ENCODE measurements at places on chromosomes 5 and 9.

DNA sequence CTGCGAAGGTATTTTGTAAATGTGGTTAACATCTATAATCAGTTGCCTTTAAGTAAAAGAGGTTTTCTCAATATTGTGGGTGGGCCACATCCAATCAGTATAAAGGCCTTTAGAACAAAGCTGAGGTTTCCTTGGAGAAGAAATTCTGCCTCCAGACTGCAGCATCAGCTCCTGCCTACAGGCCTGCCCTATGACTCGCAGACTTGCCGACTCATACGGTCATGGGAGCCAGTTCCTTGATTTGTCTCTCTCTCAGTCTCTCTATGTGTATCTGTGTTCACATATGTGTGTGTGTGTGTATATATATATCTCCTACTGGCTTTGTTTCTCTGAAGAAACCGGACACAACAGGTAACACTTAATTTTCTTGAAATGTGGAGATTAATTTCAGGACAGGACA is 45.3 kb downstream of the SLC36A1 start:
- no peak overlapping the region for H3K4me3 ChIP-seq
- no peaks in the 10 kb centered on the region for H3K4me1 ChIP-seq
- DNase-seq = peak; percentile 8
- no peaks in the 10 kb centered on the region for H3K36me3 ChIP-seq
- H3K27ac ChIP-seq = no peak overlapping the region

GRCh38 chr5:131532031-131532640 is 102.9 kb downstream of the RAPGEF6 start:
- peaks cover 88% of the 10 kb centered on the region for H3K4me1 ChIP-seq
- H3K4me3 ChIP-seq = peak overlapping the region; percentile 97
- no peak for DNase-seq
- no peaks in the 10 kb centered on the region for H3K27me3 ChIP-seq

DNA sequence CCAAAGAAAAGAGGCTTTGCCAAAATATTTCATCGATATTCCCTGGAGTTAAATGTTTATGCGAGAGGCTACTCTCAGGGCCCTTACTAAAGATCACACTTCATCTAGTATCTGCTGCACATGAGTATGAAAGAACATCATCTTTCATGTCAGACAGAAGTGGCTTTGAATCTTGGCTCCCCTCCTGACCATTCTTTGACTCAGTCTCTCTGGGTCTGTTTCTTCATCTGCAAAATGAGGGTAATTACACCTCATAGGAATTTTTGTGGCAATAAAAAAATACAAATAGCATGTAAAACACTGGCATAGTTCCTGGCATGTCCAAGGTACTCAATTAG is 58.1 kb downstream of the SLIT3 start:
- no peak for DNase-seq
- no peak overlapping the region for H3K4me3 ChIP-seq
- H3K27me3 ChIP-seq = peaks cover 19% of the 10 kb centered on the region

DNA sequence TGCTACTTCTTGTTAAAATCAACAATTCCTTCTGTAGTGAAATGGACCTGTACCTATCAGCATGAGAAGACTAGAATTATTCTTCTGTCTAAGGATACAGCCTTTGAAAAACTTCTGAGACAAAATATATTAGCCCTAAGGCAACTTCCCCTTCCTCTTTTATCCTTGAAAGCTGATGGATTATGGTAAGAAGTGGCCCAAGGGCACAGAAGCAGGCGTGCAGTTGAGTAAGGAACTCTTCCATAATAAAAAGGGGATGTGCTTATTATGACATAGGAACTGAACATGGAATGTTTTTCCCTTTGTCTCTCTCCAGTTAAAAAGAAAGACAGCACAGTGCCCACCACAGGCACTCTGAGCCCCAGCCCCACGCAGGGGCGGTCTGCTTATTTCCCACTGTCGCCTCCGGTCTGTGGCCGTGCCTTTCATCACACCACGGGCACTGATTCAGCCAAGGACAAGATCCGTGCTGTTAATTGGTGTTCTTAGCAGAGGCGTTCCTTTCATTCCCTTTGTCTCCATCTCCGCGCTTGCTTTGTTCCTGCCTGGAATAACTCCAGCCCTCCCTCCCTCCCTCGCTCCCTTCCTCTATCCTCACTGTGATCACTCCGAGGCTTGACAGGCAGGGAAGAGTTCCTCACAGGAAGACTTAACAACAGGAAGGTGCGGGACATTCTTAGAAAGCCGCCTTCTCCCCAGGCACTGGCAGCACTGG is 135.9 kb upstream of the OTULINL start:
- H3K4me3 ChIP-seq = no peak overlapping the region
- no peak for DNase-seq
- H3K36me3 ChIP-seq = no peaks in the 10 kb centered on the region
- no peak overlapping the region for H3K27ac ChIP-seq
- H3K4me1 ChIP-seq = peaks cover 18% of the 10 kb centered on the region

DNA sequence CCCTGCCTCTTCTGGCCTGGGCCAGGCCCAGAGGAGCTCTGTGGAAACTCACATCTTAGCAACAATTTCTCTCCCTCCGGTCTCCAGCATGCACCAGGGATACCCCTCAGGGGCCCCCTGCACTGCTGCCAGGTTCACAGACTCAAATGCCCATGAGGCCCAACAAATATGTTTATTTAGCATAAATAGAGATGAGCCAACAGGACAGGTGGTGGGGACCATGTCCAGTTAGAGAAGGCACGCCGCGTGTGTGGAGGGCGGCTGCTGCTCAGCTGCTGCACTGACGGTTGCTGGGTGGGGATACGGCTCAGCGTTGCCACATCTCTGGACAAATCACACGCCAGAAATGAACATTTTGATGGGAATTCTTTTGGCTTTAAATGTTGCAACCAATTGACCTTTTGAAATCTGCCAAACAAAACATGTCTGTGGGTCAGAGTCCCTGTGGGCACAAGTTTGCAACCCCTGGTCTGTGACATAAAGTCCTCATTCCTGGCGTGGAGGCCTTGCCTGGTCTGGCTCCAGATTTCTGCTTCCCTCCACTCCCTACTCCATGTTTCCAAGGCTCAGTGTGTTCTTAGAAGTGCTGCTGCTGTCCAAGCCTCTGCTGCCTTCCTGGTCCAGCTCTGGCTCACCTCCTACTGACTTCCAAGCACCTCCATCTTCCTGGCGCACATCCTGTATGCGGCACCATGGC is 88.9 kb downstream of the AMBP start:
- DNase-seq = no peak
- H3K4me1 ChIP-seq = peaks cover 7% of the 10 kb centered on the region
- no peaks in the 10 kb centered on the region for H3K36me3 ChIP-seq
- H3K27ac ChIP-seq = no peak overlapping the region

DNA sequence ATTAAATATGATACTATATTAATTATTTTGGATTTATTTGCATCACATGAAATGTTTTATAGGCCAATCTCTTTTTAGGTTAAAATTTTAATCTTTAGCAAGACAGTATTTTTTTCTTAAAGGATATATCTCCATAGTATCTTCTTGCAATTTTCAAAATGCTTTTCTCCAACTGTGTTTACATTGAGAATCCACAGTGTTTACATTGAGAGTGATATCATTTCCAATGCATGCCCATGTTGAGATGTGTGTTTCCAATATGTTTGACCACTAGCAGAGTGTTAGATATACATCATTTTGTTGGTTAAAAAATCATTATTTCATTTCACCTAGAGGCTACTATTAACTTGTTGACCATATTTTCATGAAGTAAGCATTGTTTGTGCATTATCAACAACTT is 17.3 kb downstream of the VCAN start:
- H3K27me3 ChIP-seq = peaks cover 18% of the 10 kb centered on the region
- no peak overlapping the region for H3K27ac ChIP-seq
- H3K4me1 ChIP-seq = no peaks in the 10 kb centered on the region

DNA sequence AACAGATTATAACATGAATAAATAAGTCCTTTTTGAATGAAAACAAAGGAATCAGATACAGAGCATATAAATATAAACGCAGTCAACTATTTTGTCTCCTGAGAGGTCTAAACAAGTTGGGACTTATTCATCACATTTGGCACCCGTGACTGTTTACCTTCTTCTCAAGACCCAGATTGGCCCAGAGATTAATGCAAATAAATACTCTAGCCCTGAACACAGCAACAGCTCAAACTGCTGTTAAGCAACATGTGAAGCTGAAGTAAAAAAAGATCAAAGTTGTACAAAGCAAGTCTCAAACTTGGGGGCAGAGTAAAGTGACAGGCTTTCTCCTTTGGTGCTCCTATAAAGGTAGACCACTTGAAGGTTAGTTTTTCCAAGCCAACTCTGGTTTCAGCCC is 95.0 kb upstream of the NR5A1 start:
- DNase-seq = no peak
- no peaks in the 10 kb centered on the region for H3K4me1 ChIP-seq
- H3K36me3 ChIP-seq = no peaks in the 10 kb centered on the region
- no peak overlapping the region for H3K27ac ChIP-seq

DNA sequence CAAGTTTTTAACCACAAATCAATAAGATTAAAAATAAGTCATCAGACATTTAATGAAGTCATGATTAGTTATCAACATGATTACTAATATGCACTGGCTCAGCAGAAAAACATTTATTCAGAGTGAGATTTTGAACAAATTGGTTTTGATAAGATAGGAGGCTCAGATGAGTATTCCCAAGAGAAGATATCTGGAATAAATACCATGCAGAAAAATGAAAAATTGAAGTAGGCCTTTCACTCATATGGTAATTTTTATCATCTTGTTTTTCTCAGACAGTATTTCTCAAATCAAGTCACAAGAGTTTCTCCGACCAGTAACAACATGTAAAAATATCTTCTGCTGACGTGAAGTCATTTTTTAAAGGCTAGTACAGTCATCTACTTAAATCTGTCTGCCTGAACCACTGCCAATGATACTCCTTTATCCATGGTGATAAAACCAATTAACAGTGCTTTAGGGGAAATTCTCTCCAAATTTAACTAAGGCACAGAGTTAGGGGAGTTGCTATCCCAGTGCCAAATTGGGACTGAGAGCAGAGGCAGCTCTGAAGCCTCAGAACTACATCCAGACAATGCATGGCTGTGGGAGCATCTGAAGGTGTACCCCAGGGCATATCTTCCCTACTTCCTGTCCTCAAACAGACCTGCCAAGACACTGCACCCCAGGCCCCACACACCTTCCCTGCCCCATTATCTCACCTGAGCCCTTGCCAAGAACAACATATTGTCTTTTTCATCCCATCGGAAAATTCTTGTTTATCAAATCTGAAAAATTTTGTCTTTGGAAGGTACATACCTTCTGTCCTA is 105.5 kb upstream of the TSLP start:
- peaks cover 1% of the 10 kb centered on the region for H3K36me3 ChIP-seq
- no peak for DNase-seq
- H3K4me1 ChIP-seq = no peaks in the 10 kb centered on the region
- peaks cover 6% of the 10 kb centered on the region for H3K27me3 ChIP-seq

DNA sequence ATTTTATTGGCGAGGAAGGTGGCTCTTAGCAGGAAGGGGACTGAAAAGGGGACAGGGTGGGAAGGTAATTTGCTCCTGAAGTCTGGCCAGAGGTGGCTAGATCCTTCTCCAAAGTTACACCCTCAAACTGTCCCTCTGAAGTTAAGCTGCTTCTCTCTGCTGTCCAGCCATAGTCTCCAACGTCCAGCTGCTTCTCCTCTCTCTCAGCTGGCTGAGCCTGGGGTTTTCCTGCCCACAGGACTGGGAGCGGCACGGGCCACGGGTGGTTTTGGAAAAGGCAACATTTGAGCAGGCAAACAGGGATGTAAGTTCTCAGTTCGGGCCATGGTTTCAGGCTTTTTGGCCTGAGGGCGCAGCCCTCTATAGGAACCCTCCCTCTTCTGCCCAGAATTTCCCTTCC is 128.3 kb downstream of the YIPF5 start:
- no peaks in the 10 kb centered on the region for H3K27me3 ChIP-seq
- H3K4me3 ChIP-seq = no peak overlapping the region
- no peaks in the 10 kb centered on the region for H3K36me3 ChIP-seq
- no peak for DNase-seq
- H3K4me1 ChIP-seq = no peaks in the 10 kb centered on the region

DNA sequence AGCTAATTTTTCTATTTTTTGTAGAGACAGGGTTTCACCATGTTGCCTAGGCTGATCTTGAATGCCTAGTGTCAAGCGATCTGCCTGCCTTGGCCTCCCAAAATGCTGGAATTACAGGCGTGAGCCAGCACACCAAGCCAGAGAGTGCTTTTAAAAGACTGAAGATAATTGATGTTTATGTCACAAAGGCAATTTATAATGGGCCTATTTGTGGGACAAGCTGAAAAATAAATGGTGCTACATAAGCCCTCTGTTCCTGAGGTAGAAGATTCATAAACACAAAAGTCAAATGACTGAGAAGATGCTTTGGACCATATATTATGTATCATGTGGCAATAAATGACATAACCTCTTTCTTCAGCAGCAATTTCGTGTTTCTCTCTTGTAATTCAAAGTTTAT is 329.6 kb downstream of the GABRB2 start:
- DNase-seq = no peak
- H3K4me3 ChIP-seq = no peak overlapping the region
- H3K36me3 ChIP-seq = no peaks in the 10 kb centered on the region
- no peaks in the 10 kb centered on the region for H3K27me3 ChIP-seq

DNA sequence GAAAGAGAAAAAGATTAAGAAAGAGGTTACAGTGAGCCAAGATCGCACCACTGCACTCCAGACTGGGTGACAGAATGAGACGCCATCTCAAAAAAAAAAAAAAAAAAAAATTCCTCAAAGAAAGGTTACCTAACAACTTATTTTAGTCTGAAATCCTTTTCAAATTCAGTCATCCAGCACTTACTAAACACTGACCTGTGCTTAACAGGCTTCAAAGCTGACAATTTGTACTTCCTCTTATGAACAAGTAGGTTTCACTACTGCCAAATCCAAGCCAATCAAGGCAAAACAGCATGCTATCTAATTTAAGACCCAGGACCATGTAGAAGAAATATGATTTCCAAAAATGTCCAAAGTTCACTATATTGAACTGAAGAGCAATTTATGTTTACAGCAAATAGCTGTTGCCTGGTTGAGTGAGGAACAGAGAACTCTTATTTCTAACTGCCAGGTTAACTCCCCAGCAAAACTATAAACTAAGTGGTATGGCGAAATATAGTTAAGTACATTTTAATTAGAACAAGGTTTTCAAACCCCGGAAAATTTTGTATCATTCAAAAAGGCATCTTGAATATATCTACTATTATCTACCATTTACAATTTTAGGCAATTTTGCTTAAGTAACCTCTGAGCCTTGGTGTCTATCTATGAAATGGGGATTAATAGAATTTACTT is 13.4 kb downstream of the PWWP2A start:
- H3K36me3 ChIP-seq = no peaks in the 10 kb centered on the region
- DNase-seq = no peak
- H3K4me1 ChIP-seq = no peaks in the 10 kb centered on the region
- no peak overlapping the region for H3K27ac ChIP-seq
- H3K27me3 ChIP-seq = no peaks in the 10 kb centered on the region
